ENCODE measurements at places on chromosomes 3 and 15.

DNA sequence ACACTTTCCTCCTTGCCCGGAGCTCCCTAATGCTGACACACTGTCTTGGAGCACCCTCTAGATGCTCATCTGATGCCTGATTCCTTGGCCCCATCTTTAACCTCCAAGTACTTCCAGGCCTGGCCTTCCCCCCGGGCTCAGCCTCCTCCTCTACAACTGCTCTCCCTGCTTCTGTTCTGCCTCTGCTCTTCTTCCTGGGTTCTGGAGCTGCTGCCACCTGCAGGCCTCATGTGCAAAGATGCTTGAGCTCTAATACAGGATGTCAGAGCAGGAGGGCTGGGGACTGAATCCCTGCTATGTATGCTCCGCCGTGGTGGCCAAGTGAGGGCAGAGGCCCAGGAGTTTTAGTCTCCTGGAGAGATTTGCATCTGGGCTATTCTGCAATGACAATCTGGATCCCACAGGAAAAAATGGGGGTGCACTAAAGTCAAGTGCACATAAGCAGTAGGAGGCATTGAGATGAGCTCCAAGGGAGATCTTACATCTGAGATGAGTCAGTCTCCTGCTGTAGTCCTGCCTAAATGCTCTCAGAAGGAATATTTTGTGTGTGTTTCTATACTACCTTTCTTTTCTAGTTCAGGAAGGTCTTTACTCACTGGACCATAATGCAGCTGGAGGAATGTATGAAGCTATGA is 296.3 kb downstream of the UACA start:
- no peak for DNase-seq

DNA sequence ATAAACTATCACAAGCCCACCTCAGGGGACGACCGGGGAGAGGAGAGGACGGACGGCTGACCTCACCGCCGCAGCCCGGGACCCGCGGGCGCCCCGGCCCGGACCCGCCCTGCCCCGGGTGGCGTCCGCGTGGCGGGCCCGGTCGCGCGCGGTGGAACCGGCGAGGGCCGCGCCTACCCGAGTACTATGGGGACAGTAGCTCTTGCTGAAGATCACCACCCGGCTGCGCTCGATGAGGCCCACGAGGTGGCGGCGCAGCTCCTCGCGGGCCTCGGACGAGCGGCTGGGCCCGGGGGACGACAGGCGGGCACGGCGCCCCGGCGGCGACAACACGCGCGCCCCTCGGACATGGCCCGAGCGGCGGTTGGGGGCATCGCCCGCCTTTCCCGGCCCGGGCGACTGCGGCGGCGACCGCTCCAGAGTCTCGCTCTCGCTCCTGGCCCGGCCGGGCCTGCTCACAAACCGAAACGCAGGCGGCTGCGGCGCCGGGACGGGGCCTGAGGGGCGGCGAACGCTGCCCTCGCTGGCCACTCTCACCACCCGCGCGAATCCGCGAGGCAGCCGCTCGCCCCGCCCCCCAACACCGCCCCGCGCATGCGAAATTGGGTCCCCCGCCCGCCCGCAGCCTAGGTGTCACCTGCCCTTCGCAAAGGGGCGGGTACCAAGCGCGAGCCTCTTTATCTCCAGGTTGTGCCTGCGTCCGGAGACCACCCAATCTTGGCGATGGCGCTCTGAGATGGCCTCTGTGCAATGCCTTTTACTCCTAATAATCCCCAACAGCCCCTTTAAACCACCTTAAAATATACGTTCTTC is at the start of gene TXNRD3:
Gene TXNRD3, minus strand, starts transcription at position 554 of the 813 bp plus-strand sequence.
- DNase-seq, result peak; percentile 38

DNA sequence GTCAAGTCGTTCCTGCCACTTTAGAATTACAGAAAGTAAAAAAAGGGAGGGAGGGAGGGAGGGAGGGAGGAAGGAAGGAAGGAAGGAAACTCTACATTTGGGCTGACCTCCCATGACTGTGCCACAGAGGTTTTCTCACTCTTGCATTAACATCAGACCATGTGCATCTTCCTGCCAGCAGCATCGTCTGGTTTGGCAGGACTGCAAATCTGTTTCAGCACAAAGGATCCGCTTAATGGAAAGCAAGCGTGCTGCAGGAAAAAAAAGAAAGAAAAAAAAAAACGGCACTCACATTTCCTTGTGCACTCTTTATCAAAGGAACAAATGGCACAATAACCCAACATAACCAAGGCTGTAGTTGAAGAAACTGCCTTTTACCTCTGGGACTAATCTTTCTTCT is 148.8 kb upstream of the HES1 start:
- DNase-seq, result no peak

GRCh38 chr3:183279371-183279770 is 26.3 kb downstream of the B3GNT5 start:
- DNase-seq, result no peak

DNA sequence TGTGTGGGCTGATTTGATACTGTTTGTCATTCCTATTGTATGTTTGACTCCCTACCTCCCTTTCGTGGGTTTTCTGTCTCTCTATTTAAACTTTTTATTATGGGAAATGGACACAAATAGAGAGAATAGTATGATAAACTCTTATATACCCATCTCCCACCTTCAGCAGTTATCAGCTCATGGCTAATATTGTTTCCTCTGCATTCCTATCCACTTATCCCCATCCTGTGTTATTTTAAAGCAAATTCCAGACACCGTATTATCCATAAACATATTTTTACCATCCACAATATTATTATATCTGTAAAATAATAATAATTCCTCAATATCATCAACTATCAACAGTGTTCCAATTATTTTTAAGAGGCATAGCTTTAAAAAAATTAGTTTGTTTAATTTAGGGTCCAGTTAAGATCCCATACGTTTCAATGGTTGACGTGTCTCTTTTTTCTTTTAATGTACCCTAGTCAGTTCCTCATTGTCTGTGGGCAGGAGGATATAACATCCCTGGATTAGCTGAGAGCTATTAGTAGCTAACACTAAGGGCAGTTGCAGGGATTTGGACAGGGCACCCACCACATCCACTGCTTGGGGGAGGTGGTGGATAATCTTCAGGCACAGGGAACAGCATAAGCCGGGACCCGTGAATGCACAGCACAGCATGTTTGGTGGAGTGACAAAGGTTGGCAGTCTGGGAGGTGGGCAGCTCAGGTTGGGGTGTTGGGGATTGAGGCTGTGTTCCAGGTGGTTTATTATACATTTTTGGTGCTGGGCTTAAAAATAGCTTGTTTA is 23.5 kb downstream of the PLCL2 start:
- no peak for DNase-seq

GRCh38 chr3:8627949-8628348 is 16.6 kb downstream of the SSUH2 start:
- no peak for DNase-seq

- DNase-seq, result no peak
Measured at GRCh38 chr3:72171946-72172345, 387.0 kb upstream of the PROK2 start.

DNA sequence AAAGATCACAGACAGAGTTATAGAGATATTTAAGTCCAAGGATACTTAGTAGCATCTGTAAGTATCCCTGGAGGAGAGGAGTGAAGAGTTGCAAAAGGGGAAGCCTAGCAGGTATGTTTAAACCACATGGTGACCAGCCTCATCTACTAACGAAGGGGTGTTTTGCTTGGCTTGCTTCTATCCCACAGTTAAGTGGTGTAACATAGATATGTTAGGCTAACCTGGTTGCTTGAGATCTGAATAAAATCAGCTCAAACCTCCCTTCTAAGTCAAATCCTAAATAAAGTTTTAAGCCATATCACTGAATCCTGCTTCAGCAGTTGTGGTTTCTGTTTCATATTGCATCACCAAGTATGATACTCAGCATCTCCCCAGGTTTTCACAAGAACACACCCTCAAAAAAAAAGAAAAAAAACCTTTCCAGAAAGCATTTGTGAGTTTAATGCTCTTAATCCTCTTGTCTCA is 880.2 kb downstream of the ROBO1 start:
- no peak for DNase-seq

DNA sequence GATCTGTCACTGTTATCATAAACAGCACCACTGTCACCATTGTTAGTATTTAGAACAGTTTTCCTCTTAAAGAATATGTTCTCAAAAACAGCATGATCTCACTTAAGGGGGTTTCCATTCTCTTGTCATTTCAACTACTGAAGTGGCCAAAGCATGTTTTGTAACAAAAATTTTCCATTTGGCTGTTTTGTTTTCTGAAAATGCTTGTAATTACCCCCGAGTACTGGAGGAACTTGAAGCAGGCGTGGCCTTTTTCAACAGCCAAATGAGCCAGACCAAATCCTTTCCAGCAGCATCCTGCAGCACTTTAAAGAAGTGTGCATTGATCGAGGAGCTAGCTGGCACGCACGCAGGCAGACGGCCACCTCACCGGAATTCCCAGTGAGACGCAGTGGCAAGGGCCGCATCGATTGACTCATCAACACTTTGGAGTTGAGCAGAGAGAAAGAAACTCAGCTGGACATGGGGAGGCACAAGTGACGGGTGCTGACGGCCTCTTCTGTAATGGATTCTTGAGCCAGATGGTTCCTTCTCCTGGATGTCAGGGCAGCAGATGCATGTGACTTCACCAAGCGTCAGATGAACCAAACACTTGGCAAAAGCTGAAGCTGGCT is 234.3 kb upstream of the IGF1R start:
- DNase-seq, result no peak

DNA sequence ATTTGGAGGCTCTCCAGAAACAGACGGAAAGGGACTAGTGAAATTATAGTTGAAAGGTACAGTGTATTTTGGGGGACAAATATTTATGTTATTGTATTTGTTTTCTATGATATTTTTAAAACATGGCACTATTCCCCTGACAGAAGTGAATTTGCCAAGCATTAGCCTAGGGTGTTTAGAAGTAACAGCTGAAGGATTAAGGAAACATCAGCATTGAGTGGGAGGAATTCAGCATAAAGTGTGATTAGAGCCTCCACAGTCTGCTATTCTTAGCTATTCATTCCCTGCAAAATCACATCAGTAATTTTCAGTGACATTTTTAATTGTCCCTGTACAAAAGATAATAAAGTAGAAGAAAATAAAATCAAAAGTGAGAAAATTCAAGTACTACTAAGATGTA is 231.4 kb downstream of the ROBO2 start:
- no peak for DNase-seq

GRCh38 chr3:99872923-99873254 is 55.2 kb downstream of the CMSS1 start:
- DNase-seq, result no peak

DNA sequence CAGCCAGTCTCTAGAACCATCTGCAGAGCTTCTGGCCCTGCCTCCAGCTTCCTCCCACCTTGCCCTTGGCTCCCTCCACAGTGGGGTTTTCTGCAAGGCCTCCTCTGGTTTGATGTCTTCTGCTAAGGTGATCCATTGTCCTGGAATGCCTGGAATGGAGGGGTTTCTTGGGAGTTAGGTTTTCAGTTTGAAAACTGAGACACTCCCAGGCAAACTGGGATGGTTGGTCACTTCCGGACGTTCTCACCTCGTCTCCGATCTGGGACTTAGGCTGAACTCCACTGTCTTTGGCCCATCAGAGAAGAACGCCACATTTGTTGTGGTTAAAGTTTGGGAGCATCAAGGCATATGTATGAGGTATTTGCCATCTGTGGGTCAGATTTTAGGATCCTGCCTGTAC is 77.4 kb upstream of the KLHL25 start:
- DNase-seq, result no peak

- DNase-seq, result no peak
Measured at GRCh38 chr15:36779744-36780408, 200.4 kb downstream of the CDIN1 start.

DNA sequence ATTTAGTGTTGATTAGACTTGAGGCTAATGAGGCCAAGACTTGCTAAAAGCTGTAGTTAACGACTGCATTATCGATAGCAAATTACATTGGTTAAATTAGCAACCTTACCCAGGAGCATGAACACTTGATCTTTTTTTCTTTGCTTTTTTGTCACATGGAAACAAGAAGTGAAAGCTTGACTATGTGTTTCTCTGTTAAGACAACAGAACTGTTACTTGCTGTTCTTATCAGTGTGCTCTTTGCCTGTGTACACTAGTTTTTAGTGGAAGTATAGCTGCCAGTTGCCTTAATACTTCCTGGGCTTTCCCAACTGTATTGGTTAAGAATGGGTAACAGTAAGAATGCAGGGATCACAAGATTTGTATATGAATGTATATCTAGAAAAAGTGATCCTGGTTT is 625.5 kb downstream of the NAALADL2 start:
- no peak for DNase-seq

DNA sequence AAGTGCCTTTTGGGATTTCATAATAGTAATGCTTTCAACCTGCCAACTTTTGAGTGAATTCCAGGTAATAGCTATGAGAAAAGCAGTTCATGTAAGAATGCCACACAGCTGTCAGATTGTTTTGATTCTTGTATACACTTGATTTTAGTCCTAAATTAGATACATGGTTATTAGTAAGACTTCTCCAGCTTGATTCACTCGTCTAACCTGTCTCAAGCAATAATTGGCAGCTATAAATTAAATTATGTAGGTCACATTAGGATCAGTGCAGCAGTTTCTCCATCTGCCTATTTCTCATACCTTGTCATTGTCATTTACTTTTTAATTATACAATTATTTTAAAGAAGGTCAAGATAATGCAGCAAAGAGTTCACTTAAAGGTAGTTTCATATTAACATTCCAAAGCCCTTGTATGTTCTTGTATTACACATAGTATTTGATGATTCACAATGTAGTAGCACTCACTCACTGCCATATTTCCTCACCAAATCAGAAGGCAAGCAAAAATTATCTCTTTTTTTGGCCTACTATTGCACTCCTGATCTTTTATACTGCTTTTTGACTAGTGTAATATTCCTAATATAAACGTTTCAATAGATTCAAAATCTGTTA is 10.9 kb upstream of the CRYBG3 start:
- DNase-seq, result no peak

DNA sequence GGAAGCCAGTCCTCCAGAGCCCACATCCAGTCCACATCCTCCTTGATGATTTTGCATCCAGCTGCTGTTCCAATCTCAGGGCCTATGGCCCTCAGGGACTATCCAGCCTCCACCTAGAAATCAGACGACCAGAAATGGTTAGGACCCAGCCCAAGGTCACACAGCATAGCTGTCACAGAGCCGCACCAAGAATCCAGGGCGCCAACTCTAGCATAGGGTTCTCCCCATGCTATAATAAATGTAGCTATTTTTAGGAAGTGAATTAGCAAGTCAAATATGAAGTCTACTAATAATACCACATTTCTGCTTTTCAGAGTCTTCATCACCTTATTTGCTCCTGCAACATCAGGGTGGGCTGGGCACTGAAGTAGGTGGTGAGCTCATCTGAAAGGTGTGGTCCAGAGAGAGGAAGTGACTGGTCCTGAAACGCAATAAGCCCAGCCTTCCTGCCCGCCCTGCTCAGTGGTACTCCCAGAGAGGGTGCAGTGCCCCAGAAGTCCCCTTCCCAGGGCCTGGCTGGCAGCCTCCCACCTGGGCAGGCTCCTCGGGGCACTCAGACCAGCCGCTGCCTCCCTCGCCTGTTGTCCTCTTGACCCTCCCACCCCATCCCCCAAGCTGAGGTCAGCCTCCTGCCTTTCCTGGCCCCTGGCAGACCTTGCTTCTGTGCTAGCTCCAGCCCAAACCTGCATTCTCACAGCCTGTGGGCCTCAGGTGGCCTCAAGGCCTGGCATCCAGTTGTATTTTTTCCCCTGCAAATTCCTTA is 17.6 kb upstream of the CYP11A1 start:
- no peak for DNase-seq
